Activated CD8-positive, alpha-beta T cell treated with anti-CD3 and anti-CD28 coated beads for 36 hours (primary cell): ENCODE measurements at places on chromosomes 3 and 15. TPM values are rescaled to one million over a fixed set of nuclear protein-coding genes. Genes with fewer than 3 reads are reported as not detected.

- peak; percentile 94 for DNase-seq
These were observed 778 bp upstream of the THBS1 start for GRCh38 chr15:39580117-39580484.

DNA sequence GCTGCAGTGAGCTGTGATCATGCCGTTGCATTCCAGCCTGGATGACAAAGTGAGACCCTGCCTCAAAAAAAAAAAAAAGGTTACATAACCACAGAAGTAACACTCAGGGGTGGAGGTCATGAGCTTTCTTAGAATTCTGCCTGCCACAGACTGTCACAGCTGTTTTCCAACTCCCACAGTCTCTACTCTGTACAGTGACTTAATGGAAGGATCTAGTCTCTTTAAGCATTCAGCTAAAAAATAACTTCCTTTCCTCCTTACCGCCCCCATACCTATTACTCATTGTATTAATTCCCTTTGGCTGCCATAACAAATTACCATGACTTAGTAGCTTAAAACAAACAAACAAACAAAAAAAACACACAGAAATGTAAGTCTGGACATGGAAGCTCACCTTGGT lies 99.6 kb upstream of the UBE2E1 start:
- peak; percentile 20 for DNase-seq

- no peak for DNase-seq
These were observed 577.0 kb upstream of the ARRDC4 start for GRCh38 chr15:97383516-97383915.

GRCh38 chr15:98899272-98900021 lies 108.1 kb downstream of the PGPEP1L start:
- DNase-seq: no peak

- DNase-seq: no peak
These were observed 1340.1 kb upstream of the EPHA6 start for GRCh38 chr3:95474338-95474737.

GPR149 gene
- not detected for total RNA-seq

CCRL2 gene
- 2.8 TPM for total RNA-seq

GLCE gene
- 4.3 TPM for total RNA-seq

EXD1 gene
- not detected for total RNA-seq
